Colonic mucosa (tissue), 4 donors: ENCODE measurements at places on chromosomes 5 and 9. TPM values are rescaled to one million over a fixed set of nuclear protein-coding genes. Genes with fewer than 3 reads are reported as not detected.
A peak's percentile ranks its signal among the peaks of the same experiment; 100 is the strongest.

The NUTM2F gene
- total RNA-seq = not detected

The MORN5 gene
- not detected for total RNA-seq

GRCh38 chr9:134192951-134193731, 28.8 kb upstream of the RNU6ATAC start:
- DNase-seq = no peak

- no peak for DNase-seq
Observed at GRCh38 chr9:35859310-35859989, 10.8 kb downstream of the OR13J1 start.

The TAF9 gene
- total RNA-seq = 53.7 TPM

DNA sequence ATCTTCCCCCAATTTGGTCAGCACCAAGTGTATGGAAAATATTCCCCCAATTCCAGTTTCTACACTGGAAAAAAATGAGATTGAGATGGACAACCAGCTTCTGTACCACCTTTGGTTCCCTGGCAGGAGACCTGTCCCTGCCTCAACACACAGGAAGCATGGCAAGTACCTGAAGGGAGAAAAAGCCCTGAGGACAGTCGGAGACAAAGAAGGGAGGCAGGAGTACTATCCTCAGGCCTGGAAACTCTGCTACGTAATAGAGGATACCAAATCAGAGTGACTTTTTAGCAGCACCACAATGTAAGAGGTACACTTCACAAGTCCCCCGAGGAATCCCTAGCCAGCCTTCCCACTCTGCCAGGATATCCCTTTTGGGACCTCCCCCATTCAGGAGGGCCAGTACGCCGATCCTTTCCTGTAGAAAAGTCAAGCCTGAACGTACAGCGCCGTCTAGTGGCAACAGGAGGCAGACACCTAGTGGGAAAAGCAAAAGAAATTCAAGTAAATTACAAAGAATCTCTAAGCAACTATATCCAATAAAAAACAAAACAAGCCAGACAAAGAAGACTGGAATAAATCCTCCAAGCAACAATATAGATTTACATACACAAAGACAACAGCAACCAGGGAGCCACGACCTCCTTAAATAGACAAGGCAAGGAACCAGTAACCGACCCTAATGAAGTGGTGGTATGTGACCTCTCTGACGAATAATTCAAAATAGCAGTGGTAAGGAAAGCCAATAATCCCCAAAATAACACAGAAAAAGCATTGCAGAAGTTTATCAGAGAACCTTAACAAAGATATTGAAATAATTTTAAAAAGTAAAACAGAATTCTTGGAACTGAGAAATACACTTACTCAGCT, 63.3 kb upstream of the SLCO6A1 start:
- peak; percentile 25 for DNase-seq

DNA sequence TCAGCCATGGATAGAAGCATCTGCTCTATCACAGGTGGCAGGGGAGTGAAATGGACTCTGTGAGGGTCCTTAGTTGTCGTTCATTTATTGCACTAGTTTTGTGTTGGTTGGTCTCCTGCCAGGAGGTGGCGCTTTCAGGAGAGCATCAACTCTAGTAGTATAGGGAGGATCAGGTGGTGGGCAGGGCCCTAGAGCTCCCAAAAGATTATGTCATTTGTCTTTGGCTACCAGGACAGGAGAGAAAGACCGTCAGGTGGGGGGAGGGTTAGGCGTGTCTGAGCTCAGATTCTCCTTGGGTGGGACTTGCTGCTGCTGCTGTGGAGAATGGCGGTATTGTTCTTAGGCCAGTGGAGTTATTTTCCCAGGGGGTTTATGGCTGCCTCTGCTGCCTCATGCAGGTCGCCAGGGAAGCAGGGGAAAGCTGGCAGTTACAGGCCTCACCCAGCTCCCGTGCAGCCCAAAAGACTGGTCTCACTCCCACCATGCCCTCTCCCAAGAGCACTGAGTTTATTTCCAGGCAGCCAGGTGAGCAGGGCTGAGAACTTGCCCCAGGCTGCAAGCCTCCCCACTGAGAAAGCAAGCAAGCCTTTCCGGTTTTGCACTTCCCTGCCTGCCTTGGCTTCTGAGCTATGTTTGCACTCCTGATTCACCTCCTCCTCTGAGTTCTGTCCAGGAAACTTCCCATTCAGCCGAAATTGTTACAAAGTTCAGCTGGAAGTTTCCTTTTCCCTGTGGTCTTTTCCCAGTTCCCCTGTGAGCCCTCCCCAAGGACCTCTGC, 317.3 kb downstream of the TAF11L14 start:
- DNase-seq = no peak

DNA sequence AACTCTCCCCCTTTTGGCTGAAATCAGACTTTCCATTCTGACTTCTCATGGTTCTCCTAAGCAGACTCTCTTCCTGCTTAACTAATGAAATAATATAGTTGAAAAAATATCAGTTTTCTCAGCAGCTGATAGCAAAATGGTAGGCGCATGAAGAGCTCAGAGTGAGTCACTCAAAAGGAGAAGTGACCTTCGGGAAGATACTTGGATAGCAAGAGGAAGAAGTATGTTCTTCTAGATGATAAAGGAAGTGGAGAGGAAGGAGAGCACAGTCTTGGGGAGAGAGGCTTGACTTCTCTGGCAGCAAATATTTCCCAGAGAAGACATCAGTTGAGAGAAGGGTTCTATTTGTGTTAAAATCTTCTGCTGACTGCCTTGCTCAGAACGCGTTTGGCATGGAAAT, 101.5 kb downstream of the TAF11L14 start:
- no peak for DNase-seq

- no peak for DNase-seq
Observed at GRCh38 chr5:174668349-174668748, 56.0 kb upstream of the MSX2 start.

GRCh38 chr5:36607838-36608783, 1.7 kb downstream of the SLC1A3 start:
- DNase-seq = no peak

The CERCAM gene
- 4.9 TPM for total RNA-seq

- no peak for DNase-seq
Observed at GRCh38 chr5:22928821-22929482, 75.8 kb upstream of the CDH12 start.

DNA sequence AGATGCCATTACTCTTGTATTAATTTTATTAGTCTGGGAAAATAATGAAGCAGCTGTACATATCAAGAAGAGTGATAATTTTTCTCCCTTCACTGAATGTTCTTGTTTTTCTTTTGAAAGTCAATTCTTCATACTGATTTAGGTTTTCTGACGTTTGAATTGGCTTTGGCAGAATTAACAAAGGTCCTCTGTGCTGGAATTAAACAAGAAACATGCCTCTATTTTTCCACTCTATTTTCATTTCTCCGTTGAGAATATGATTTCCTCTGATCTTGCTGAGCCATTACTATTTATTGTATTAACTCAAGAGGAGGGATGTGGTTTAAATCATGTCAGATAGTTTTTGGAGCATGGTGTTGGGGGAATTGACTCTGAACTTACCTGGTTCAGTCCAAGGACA, 42.3 kb downstream of the ANKDD1B start:
- no peak for DNase-seq

The PLK2 gene
- total RNA-seq = 28.3 TPM

DNA sequence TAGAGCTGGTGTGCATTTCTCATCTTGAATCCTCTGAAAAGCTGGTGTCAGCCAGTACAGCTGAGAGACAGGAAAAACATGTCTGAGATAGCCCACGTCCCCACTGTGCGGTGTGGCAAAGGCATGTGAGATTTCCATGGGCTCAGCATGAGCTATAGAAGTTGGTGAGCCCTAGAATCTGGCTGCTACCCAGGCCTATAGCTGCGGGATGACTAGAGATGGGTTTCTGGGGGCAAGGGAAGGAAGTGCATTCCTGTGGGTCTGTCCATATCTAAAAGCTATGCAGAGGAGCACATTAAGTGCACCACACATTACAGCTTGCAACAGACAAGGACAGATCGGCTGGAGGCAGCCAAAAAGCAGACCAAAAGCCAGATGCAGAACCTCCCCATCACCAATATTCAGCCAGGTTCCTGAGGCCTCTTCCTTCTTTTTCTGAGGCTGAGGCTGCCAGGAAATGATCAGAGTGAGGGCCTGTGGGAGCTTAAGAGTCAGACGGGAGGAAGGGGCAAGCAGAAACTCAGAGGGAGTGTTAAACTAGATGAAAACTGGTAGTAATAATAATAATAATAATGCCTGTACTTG, 55.8 kb upstream of the RANBP3L start:
- DNase-seq = no peak

DNA sequence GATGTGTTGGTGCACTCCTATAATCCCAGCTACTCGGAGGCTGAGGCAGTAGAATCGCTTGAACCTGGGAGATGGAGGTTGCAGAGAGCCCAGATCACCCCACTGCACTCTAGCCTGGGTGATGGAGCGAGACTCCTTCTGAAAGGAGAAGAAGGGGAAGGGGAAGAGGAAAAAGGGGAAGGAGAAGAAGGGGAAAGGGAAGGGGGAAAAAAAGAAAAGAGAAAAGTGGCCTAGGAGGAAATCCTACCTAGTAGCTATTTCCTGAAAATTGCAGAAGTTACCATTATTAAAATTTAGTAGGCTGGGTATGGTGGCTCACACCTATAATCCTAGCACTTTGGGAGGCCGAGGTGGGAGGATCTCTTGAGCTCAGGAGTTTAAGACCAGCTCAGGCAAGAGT, 67.4 kb downstream of the ARRDC3 start:
- no peak for DNase-seq
